ENCODE measurements at places on chromosomes 13 and 19.

DNA sequence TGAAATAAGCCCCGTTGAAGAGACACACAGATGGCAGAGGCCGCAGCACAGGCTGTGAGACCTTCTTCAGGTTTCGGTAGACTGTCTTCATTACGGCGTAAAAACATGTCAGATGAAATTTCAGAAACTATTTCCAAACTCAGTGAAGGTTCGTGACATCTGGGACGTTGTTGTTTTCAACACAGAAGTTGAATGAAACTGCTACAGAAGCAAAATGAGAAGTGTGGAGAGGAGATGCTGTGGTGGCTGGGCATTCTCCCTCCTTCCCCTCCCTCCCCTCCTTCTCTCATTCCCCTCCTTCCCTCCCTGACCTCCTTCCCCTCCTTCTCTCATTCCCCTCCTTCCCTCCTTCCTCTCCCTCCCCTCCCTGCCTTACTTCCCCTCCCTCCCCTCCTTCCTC, 113.6 kb downstream of the ATP11A start:
- no peak for DNase-seq

GRCh38 chr19:459724-460511, 915 bp downstream of the SHC2 start:
- DNase-seq: peak; percentile 60

- no peak for DNase-seq
Observed at GRCh38 chr13:74931698-74932433, 550.1 kb downstream of the TBC1D4 start.

GRCh38 chr13:58919551-58919950, 1244.2 kb downstream of the DIAPH3 start:
- DNase-seq: no peak

- no peak for DNase-seq
Observed at GRCh38 chr19:11024259-11024658, 63.4 kb downstream of the SMARCA4 start.

- DNase-seq: no peak
Observed at GRCh38 chr13:63460462-63461090, 2044.9 kb upstream of the PCDH20 start.
